ACHN (cell line): ENCODE measurements at places on chromosomes 7 and 10.

GRCh38 chr7:104951546-104951945 is 62.5 kb upstream of the KMT2E start:
- no peak for DNase-seq

DNA sequence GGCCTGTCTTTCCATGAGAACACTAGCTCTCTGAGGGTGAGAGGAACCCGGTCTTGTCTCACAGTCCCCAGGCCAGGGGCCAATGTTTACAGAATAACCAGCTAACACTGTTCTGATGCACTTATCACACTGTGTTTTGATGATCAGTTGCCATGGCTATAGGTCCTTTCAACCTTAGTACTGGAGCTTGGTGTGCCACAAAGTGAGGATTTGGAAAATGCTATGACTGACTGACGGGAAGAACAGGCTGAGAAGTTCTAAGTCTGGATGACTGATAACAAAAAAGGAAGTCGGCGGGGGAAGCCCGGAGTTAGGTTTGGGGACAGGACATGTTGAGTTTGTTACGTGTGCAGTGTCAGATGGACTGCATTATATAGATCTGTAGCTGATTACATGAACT is 141.8 kb downstream of the CTTNBP2 start:
- no peak for DNase-seq

- no peak for DNase-seq
Observed at GRCh38 chr7:98465022-98465421, 64.1 kb upstream of the BAIAP2L1 start.

DNA sequence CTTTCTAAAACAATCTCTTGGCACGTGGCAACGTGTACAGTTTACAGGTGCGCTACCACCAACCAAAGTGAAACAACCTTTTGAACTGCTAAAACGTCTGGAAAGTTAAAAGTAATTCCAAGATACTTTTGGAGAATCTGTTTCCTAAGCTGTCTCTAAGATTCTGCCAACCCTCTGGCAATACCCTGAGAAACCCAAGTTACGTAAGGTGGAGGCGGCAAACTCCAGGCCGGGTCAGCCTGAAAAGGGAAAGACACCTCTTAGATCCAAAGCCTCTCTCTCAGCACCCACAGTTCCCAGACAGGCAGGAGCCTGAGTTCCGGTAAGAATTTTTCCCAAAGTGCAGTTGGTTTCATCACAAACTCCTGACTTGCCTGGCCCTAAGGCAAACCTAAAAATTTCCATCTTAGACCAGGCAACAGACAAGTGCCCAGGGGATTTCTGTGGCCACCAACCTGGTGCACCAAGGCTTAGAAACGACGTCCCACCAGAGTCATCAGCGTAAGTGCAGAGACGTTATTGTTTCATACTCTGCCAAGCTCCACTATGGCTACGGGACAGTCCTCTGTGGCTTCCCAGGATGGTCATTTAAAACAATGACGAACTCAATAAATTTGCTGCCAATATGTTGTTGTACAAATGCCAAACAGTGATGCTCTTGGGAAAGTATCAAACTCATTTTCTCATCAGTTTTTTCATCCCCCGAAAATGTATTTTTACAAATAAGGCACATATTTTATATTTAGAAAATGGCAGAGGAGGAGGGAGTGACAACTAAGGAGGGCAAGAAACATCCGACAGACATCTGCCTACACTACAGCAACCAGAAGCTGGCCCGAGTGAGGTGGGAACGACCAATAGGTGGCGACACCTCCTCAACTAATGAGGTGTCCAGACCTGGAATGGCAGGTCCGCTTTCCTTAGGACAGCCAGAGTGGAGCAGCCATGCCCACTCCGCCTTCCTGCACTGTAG is 205.8 kb upstream of the FRMD4A start:
- peak; percentile 58 for DNase-seq

GRCh38 chr7:12815871-12816270 is 128.4 kb downstream of the ARL4A start:
- DNase-seq = no peak

DNA sequence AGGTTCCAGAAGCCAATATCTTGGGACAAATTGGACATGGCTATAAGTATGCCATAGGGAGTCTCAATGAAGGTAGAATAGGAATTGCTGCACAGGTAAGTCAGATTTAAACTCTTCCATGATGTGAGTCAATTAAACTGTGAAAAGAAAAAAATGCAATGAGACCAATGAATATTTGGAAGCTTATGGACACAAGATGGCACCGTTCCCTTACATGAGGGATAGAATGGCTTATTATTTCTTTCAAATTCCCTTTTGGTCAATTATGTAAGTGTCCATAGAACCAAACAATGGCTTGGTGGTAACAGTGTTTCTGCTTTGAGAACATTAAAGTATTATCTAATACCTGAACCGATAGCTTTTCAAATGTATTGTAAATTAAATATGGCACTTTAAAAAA is 35.6 kb downstream of the ACADSB start:
- DNase-seq = peak; percentile 37

- no peak for DNase-seq
Observed at GRCh38 chr7:92815412-92815811, 21.0 kb downstream of the CDK6 start.

DNA sequence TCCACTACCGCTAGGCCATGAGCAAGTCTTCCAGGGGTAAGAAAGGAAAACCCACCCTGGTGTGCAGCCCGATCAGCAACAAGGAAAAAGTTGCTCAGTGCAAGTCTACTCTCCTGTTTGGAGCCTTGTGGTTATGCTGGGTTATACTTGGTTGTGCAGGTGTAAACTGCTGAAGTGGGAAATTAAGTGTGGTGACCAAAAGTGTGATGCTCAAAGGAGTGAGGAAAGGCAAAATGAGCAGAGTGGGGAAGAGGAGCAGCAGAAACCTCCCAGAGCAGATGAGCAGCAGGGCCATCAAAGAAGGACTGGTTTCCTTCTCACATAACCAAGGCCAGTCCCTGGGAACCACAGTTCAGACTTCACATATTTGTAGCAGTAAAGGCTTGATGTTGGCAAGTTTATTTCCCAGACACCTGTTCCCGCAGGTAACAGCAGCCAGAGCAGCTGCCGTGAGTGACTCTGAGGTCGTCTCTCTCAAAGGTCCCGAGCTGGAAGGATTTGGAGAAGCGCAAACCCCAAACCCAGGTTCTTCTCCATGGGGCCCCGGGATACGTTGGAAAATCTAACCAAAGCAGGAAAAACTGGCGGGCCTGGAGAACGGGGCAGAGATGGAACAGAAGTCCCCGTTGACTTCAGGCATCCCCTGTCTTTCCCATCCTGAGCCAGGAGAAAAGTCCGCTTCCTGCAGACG is 607 bp upstream of the SMO start:
- peak; percentile 14 for DNase-seq
